RWPE1 (cell line): ENCODE measurements at places on chromosomes 16 and 17.

- peak; percentile 19 for DNase-seq
These were observed 46.7 kb downstream of the FOXL1 start for GRCh38 chr16:86625029-86625428.

GRCh38 chr17:70775679-70776078 lies 606.3 kb downstream of the KCNJ2 start:
- no peak for DNase-seq

DNA sequence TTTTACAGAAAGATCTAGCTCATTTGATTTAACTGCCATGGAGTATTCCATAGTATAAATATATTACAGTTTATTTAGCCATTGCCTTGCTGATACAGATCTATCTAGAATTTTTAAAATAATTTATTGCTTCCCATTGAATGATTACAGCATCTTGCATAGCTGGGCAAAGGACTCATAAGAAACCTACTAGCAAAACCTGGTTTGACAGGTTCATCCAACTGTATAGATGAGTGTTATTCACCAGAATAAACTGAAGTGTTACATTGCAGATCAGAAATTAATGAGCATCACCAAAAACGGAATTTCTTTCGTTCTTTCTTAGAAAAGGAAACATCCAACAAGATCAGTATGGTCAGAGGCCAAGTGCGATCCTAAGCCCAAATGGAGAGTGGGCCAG lies 202.2 kb upstream of the CACNG5 start:
- no peak for DNase-seq

DNA sequence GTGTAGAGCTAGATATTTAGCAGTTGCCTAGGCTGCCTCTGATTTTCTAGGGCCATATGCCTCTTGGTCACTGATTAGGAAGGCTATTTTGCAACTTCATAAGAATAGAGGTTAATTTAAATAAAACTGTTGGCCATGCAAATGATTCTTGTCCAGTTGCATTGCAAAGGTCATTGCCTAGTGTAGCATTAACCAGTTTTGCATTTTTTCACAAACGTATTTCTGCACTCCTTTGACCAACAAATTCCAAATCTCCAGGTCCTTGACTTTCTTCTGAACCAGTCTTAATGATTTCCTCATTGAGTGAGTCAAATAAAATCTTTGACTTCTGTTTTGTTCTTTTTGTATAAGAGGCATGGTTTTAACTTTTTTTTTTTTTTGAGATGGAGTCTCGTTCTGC lies 33.5 kb downstream of the ERCC4 start:
- no peak for DNase-seq

DNA sequence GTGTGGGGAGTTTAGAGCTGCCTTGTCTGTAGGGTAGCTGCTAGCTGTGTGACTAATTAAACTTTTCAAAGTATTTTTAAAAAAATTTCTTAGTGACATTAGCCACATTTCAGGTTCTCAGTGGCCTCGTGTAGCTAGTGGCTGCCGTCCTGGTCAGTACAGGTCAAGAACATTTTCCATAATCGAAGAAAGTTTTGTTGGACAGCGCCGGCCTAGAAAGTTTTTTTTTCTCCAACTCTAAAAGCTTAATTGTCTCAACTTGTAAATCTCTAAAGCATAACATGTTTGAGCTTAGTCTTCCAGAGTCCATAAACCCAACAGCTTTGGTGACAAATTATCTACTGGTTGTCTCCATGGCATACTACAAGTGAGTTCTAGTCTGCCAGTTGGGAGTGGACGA lies 4.3 kb downstream of the AKAP1 start:
- no peak for DNase-seq

- no peak for DNase-seq
These were observed 46.4 kb downstream of the TNFRSF13B start for GRCh38 chr17:16925461-16926060.

DNA sequence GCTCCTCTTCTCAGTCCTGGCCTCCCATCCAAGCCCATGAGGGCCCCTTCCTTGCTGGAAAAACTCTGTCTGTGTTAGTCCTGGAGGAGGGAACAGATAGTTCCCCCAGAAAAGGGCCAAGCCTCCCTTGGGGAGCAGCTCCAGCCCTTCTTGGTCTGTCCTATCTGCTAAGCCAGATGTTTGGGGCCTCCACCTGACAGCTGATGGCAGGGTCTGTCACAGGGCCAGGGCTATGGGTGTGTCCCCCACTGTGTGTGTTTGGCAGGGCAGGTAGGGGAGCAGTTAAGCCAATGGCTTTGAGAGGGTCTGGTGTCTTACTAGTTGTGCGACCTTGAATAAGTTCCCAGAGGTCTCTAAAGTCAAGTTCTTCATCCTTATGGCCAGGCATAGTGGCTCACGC lies 13.6 kb upstream of the SLC4A1 start:
- no peak for DNase-seq

- no peak for DNase-seq
These were observed 387.5 kb upstream of the GOT2 start for GRCh38 chr16:59121411-59122261.

- peak; percentile 51 for DNase-seq
These were observed 759 bp upstream of the TP53I13 start for GRCh38 chr17:29567554-29568330.

DNA sequence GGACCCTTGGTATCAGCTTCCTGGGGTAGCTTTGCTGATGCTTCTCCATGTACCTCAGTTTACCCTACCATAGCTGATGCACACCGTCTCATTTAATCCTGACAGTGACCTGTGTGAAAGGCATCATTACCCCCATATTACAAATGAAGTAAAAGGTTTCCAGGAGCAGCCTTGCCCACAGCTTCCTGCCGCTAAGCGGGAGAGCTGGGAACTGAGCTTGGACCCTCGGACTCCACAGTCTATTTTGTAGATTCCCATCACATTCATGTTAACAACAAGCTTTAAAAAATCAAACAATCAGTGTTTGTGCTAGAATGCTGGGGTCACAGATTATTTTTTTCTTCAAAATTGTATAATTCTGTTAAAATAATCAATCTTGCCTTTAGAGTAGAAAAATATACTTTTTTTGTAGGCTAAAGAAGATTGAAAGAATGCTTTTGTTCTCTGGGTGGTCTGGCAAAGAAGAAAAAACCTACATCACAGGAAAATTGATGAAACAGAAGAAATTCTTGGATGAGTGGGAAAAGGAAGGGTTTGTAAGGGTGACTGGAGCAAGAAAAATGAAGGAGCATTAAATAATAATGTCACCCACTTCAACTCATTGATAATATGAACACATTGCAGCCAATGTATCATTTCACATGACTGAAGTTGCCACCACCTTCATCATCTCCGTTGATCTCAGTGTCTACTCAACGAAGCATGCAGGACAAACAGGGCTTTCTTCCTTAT lies 9.5 kb upstream of the USP10 start:
- no peak for DNase-seq

GRCh38 chr16:23509782-23510163 lies 521 bp downstream of the GGA2 start:
- peak; percentile 19 for DNase-seq

DNA sequence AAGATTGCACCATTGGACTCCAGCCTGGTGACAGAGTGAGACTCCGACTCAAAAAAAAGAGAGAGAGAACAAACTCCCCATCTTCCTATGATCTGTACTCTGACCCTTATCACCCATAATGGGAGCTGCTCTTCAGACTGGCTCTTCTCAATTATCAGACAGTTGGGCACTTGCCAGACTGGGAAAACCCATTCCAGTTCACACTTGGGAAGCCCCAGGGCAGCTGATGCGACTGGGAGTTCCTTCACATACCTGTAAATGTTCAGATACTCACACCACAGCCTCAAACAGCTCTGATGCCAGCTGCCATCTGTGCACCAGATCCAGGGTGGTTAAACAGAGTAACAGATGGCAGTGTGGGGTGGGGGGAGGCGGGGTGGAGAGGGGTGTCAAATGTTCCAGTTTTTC lies 23.8 kb upstream of the TMEM101 start:
- no peak for DNase-seq

GRCh38 chr16:77816293-77816692 lies 27.9 kb downstream of the VAT1L start:
- no peak for DNase-seq

DNA sequence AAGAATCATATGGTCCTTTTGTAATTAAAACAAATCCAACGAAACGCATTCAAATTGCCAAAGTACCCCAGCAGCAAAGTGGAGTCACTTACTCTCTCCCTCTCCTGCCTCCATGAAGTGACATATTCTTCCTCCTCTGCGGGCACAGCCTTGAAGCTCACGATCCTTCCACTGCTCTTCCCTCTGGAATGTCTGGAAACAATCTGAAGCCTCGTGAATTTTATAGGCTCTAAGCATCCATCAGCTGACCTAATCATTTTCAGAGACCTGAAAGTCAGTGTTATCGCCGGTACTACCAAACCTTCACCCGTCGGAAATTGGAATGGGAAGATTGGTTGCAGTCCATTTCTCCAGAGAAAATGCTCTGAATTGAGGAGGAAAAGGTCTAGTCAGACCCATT lies 134.5 kb upstream of the FOXF1 start:
- DNase-seq = no peak

DNA sequence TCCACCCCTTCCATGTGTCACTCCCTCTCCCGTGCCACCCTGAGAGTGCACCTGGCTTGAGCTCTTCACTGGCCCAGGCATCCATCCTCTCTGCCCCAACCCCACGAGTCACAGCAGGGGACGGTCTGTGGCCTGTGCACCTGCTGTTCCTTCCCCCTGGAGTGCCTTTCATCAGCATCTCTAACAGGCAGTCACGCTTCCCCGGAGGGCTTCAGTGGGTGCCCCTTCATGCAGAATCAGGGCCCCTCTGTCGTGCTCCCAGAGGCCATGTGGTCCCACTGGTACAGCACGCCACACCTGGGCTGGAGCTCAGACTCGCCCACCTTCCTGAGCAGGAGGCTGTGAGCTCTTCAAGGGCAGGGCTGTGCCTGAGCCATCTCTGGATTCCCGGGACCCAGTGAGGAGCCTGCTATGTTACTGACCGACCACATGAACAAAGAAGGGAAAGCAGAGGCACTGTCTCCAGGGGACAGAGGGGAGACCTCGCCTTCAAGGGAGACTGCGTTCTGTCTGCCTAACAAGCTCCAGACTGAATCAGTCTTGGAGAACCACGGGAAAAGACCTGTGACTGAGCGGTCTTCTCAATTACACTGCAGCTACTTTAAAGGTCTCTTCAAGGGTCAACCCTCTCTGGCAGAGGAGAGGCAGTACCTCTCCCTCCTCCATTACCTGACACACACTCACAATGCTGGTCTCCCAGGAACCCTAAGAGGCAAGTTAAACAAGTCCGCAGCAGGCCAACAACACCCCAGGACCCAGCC lies 78.8 kb upstream of the DOC2B start:
- no peak for DNase-seq

DNA sequence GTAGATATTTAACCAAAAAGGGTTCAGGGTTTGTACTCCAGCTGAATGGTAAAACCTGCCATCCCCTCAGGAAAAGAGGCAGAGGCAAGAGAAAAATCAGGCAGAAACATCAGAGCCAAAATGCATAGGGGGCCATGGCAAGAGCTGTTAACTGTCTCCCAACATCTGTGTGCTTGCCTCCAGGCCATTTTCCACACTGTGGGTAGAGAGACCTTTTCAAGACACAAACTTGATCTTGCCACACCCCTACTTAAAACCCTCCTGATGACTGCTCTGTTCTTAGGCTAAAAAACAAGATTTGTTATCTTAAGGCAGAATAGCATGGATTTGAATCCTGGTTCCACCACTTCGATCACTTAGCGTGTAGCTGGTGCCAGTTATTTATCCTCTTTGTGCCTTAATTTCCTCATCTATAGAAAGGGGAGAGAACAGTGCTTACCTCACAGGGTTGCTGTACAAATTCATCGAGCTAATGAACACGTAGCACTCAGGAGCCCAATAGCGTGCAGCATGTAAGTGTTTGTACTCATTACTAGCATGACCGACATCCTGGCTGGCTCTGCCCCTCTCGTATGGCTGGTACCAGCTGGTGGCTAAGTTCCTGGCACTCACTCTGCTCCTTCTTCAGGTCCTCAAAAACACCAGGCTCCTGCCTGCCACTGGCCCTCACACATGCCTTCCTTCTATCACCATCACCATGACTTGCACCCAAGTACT lies 25.8 kb downstream of the STAT3 start:
- no peak for DNase-seq

DNA sequence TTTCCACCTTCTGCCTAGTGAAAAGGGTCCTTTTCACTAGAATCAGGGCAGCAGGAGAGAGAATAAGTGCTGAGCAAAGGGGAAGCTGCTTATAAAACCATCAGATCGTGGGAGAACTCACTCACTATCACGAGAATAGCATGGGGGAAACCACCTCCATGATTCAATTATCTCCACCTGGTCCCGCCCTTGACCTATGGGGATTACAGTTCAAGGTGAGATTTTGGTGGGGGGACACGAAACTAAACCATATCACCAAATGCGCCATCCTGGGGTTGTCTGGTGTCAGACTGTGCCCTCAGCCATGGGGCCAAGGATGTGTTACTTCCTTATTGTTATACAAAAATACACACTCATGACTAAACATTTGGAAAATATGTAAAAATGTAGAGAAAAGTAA lies 10.4 kb upstream of the KATNB1 start:
- DNase-seq = no peak

DNA sequence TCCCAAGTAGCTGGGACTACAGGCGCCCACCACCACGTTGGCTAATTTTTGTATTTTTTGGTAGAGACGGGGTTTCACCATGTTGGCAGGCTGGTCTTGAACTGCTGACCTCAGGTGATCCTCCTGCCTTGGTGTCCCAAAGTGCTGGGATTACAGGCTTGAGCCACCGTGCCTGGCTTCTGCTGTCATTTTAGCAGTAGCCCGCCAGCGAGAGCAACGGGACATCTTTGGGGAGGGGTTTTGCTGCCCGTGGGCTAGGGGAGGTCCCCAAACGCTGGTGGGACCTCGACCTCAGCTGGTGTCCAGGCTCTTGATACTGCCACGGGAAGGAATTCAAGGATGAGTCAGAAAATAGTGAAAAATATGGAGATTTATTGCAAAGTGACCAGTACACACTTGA lies 108.1 kb upstream of the CACNG5 start:
- no peak for DNase-seq

GRCh38 chr17:6444571-6445335 lies 498 bp downstream of the PIMREG start:
- no peak for DNase-seq

DNA sequence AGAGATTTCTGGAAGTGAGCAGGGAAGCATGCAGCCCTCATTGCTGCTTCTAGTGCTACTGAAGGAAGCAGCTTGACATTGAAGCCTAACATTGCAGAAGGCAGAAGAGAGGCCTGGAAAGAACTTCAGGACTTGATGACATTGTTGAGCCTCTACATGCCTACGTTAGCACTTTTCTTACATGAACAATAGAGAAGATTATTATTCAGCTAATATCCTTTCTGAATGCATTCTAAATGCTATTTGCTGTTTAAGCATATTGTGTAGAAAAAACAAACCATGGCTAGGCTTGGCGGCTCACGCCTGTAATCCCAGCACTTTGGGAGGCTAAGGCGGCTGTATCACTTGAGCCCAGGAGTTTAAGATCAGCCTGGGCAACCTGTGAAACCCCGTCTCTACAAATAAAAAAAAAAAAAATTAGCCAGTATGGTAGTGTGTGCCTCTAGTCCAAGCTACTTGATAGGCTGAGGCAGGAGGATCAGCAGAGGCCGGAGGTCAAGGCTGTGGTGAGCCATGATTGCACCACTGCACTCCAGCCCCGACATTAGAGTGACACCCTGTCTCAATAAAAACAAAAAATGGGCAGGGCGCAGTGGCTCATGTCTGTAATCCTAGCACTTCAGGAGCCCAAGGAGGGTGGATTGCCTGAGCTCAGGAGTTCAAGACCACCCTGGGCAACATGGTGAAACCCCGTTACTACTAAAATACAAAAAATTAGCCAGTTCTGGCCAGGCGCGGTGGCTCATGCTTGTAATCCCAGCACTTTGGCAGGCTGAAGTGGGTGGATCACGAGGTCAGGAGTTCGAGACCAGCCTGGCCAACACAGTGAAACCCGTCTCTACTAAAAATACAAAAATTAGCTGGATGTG lies 2.2 kb upstream of the AURKB start:
- no peak for DNase-seq

- peak; percentile 88 for DNase-seq
These were observed 14.3 kb downstream of the CMTM3 start for GRCh38 chr16:66618588-66619375.
